ENCODE measurements at places on chromosomes 5 and 9. TPM values are rescaled to one million over a fixed set of nuclear protein-coding genes. Genes with fewer than 3 reads are reported as not detected.

FAM163B gene
- not detected for total RNA-seq

YIPF5 gene
- 40.9 TPM for total RNA-seq

DNA sequence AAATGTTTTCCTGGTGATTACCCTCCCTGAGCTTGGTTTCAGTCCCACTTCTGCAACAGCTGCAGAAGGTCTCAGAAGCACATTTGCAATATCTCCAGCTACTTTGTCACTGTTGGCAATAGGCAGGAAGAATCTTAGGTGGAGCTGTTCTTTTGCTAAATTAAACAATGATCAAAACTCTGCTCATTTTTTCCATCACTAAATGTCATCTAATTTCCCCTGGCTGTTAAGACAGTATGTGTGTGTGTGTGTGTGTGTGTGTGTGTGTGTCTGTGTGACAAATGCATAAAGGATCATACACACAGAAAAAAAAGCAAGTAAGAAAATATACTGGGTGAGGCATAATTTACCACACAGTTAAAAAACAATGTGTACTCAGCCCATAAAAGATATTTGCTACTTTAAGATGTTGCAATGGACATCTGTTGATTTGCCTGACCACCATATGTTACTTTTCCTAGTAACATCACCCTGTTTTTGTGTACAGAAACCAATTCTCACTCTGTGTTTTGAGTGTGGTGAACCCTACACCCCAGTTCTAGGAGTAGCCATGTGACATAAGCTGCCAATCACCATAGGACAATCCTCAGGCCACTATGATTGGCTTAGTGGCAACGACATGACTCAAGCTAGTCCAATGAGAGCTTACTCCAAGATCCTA is 572.6 kb upstream of the CLINT1 start:
- no peaks in the 10 kb centered on the region for H3K27me3 ChIP-seq
- H3K4me3 ChIP-seq, result no peak overlapping the region
- no peak for DNase-seq

- H3K4me1 ChIP-seq, result no peaks in the 10 kb centered on the region
- H3K27ac ChIP-seq, result no peak overlapping the region
- no peak overlapping the region for H3K4me3 ChIP-seq
- no peaks in the 10 kb centered on the region for H3K36me3 ChIP-seq
These were observed 39.6 kb downstream of the RXRA start for GRCh38 chr9:134365791-134366222.

ZDHHC11B gene
- not detected for total RNA-seq

FREM1 gene
- total RNA-seq, result not detected

DNA sequence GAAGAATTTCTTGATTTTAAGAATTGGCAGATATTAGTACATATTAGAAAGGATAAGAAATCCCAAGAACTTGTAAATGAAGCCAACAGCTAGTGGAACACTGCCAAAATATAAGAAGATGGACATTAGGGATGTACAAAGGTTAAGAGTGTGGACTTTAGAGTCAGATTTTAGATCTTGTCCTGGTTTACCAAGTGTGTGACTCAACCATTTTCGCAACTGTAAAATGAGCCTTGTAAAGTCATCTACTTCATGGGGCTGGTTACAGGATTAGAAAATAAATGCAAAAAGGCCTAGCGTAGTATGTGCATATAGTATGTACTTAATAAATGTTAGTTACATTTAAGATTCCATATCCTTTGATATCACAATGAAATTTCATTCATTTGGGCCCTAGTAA is 260.0 kb downstream of the RAB3C start:
- H3K36me3 ChIP-seq, result peaks cover 4% of the 10 kb centered on the region
- no peak for DNase-seq
- no peak overlapping the region for H3K27ac ChIP-seq
- H3K4me1 ChIP-seq, result no peaks in the 10 kb centered on the region

- H3K4me3 ChIP-seq, result no peak overlapping the region
- H3K27me3 ChIP-seq, result peaks cover 19% of the 10 kb centered on the region
- no peak overlapping the region for H3K27ac ChIP-seq
- H3K4me1 ChIP-seq, result peaks cover 13% of the 10 kb centered on the region
These were observed 76.9 kb upstream of the EQTN start for GRCh38 chr9:27373851-27374250.

DNA sequence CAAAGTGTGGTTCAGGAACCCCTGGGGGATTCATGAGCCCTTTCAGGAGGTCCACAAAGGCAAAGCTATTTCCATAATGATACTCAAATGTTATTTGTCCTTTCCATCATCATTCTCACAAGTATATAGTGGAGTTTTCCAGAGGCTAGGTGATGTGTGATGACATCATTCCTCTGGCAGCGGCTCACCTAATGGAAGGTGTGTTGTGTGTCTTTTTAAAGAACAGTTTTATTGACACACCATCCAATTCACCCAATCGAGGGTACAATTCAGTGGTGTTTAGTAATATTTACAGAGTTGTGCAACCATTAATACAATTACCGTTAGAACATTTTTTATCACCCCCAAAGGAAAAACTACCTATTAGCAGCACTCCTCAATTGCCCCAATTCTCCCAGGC is 9.7 kb downstream of the NANS start:
- no peak overlapping the region for H3K27ac ChIP-seq
- no peaks in the 10 kb centered on the region for H3K36me3 ChIP-seq
- no peak for DNase-seq
- no peaks in the 10 kb centered on the region for H3K4me1 ChIP-seq

GRCh38 chr5:8540317-8540716 is 671.4 kb downstream of the MTRR start:
- no peaks in the 10 kb centered on the region for H3K36me3 ChIP-seq
- no peak overlapping the region for H3K4me3 ChIP-seq
- H3K27ac ChIP-seq, result no peak overlapping the region
- peaks cover 2% of the 10 kb centered on the region for H3K27me3 ChIP-seq
- DNase-seq, result no peak

- H3K4me3 ChIP-seq, result no peak overlapping the region
- no peaks in the 10 kb centered on the region for H3K4me1 ChIP-seq
- H3K36me3 ChIP-seq, result no peaks in the 10 kb centered on the region
- H3K27me3 ChIP-seq, result no peaks in the 10 kb centered on the region
These were observed 16.2 kb downstream of the RBM18 start for GRCh38 chr9:122248448-122248865.

GRCh38 chr5:170819824-170820223 is 36.3 kb downstream of the GABRP start:
- no peak overlapping the region for H3K27ac ChIP-seq
- H3K4me1 ChIP-seq, result no peaks in the 10 kb centered on the region
- H3K36me3 ChIP-seq, result no peaks in the 10 kb centered on the region
- DNase-seq, result no peak

DNA sequence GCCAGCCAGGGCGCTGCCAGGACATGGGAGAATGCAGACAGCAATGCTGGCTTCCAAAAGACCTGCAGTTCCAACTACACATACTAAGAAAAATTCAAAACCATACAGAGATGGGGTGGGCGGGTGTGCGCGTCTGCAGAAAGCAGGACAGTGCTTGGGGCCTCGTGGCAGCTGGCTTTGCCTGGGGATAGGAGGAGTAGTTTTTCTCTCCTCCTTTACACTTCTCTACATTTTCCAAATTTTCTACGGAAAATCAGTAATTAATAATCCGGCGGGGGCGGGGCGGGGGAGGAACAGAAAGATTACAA is 43.6 kb upstream of the SARDH start:
- H3K4me3 ChIP-seq, result no peak overlapping the region
- no peaks in the 10 kb centered on the region for H3K36me3 ChIP-seq
- H3K27me3 ChIP-seq, result no peaks in the 10 kb centered on the region

DNA sequence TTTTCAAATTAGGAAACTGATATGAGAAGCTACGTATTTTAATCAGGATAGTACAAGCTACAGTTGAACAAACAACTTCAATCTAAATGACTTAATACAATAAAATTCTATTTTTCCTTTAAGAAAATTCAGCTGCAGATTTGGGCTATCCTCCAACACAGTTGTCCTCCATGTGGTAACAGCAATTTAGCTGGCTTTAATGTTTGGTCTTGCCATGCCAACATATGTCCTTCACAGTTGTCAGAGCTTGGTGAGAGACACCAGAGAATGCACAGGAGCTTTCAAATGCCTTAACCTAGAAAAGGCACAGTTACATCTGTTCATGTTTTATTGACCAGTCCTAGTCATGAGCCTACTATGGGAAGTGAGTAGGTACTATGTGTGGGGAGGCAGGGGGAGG is 10.8 kb downstream of the FAM174A start:
- H3K4me3 ChIP-seq, result no peak overlapping the region
- DNase-seq, result no peak
- H3K27ac ChIP-seq, result no peak overlapping the region

DNA sequence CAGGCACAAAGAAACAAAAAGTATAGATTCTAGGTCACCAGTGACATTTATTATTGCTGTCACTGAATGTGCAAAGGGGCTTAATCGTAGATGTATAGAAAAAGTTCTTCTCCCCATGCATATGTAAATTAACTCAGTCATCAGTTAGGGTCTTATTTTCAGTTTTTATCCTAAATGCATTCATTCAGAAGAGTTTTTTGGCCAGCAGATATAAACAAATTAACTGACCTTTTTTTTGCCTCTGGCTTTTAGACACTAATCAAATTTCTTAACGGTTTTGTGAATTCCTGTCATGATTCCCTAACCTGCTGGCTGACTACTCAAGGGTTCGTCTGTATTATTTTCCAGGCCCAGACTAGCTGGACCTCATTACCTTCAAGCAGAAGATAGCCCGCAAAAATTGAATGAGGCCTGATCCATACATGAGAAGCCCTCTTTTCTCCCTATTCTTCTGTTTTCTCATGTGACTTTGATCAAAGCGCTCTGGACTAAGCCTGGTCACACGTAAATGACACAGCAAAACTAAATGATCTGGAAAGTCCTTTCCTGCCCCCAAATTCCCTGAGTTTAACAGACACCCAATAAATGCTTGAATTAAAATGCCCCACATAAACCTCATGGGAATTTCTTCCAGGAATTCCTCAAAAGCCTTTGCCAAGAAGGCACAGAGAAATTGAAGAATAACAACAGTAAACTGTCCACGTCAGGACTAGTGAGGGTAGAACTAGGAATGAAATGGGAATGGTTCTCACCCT is 83.7 kb downstream of the MYO10 start:
- no peak overlapping the region for H3K27ac ChIP-seq
- H3K4me3 ChIP-seq, result no peak overlapping the region
- H3K4me1 ChIP-seq, result no peaks in the 10 kb centered on the region
- no peak for DNase-seq
- H3K27me3 ChIP-seq, result no peaks in the 10 kb centered on the region

SLC27A6 gene
- total RNA-seq, result not detected

NUTM2G gene
- not detected for total RNA-seq

ADRB2 gene
- total RNA-seq, result 1.8 TPM

NR2F1 gene
- not detected for total RNA-seq

GRCh38 chr5:67997892-67998457 is 217.6 kb upstream of the PIK3R1 start:
- H3K4me1 ChIP-seq, result no peaks in the 10 kb centered on the region
- H3K36me3 ChIP-seq, result no peaks in the 10 kb centered on the region
- no peak overlapping the region for H3K4me3 ChIP-seq
- peaks cover 4% of the 10 kb centered on the region for H3K27me3 ChIP-seq
- no peak for DNase-seq

BARHL1 gene
- not detected for total RNA-seq

DNA sequence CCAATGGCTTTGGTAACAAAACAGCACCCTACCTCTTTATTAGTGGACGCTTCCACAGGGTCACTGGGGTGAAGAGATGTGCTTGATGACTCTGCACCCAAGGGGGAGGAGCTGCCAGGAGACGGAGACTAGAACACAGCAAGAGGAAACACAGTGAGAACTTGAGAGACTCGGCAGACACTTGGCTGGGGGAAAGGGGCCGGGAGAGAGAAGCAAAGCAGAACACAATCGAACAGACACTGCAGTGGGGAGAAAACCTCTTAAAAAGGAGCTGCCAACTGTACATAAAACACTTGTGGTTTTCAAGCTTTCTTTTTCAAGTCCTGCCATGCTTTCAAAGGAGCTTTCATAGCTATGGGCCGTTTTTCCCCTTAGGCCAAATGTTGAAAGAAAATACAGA is 151.0 kb downstream of the ENTREP1 start:
- H3K36me3 ChIP-seq, result no peaks in the 10 kb centered on the region
- H3K4me3 ChIP-seq, result peak overlapping the region; percentile 38
- no peaks in the 10 kb centered on the region for H3K27me3 ChIP-seq
- DNase-seq, result peak; percentile 15

LCN9 gene
- total RNA-seq, result not detected

DNA sequence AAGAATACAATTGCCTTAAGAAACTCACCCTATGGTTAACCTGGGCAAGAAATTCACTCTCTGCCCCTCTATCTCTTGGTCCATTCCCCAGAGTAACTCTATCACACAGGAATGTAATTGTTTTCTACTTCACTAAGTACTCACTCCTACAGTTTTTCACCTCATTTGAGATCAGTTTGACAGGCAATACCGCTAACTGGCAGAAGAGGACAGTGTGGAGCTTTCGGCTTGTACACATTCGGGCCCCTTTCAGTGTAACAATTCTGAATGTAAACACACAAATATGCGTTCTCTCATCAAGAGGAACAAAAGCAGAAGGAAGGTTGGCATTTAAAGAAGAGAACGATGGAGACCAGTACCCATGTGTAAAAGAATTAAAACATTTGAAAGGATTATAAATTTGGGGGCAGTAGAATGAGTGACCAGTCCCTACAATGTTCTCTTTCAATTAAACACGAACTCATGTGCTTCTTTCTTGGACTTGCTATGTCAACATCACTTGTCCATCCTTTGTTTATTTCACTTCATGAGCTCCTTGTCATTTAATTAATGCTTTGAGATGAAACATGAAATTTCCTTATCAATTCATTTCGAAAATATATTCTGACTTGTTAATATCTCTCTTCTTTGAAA is 188.5 kb upstream of the GRAMD2B start:
- no peak for DNase-seq
- H3K4me3 ChIP-seq, result no peak overlapping the region
- no peak overlapping the region for H3K27ac ChIP-seq

- peak; percentile 52 for DNase-seq
- peak within 1 kb of the TSS; percentile 91 for H3K4me3 ChIP-seq
These were observed at the start of gene SUSD1 for GRCh38 chr9:112174965-112175795. Gene SUSD1 (minus strand): TSS chr9:112175297. CDS start chr9:112175235, 62 bp downstream.
